ENCODE measurements at places on chromosomes 7 and 10. TPM values are rescaled to one million over a fixed set of nuclear protein-coding genes. Genes with fewer than 3 reads are reported as not detected.

- no peak for DNase-seq
Measured at GRCh38 chr10:77175631-77176222, 461.9 kb downstream of the KCNMA1 start.

DNA sequence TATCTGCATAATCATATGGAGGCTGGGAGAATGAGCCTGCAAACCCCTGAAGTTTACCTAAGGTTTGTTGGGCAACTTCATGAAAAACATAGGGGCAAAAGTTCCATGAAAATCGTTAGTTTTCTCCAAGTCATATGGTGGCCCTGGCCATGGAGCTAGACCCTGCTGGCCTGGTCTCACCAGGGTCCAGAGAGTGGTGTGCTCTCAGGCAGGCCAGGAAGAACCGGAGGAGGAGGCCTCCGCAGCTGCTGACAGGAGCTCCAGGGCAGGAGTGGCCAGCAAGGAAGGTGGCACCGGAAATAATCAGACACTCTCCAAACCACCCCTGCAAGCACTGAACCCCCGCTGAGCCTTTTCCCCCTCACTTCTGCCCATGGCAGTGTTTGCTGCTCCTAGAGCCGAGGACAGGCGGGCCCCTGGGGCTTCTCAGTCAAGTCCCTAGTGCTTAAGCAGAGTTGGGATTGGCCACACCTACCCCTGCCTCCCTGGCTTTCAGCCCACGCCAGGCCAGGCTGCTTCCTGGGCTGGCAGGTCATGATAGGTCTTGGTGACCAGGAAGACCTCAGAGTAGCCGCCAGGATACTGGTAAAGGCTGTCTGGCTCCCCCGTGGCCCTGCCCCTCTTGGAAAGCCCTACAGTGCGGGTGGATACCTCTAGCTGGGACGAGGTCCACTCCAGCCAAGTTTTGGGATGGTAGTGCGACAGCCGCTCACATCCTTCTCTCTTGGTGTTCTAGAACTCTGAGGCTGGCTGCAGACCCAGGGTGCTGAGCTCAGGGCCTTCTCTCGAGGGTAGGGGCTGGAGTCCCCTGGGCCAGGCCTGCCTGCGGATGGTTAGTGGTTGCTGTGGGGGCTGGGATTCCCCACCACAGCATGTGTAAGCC lies 242.8 kb downstream of the MGMT start:
- no peak for DNase-seq

- DNase-seq: peak; percentile 12
Measured at GRCh38 chr7:88835147-88835728, 39.7 kb upstream of the TEX47 start.

DNA sequence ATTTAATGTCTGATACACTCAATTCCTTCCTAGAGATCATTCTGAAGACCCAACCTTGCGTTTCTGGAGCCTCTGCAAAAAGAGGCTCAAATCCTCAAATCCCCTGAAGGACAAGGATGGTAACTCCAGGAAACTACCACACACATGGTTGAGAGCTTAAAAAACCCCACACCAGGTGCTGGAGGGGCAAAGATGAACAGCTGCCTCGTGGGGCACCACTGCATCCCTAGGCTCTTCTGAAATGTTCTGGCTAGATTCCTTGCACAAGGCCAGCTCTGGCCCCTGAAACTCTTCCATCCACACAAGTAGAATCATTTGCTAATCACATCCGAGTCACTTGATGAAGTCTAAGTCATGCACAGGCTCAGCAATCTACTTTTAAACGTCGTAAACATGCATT lies 286.6 kb downstream of the ELMO1 start:
- DNase-seq: no peak

DNA sequence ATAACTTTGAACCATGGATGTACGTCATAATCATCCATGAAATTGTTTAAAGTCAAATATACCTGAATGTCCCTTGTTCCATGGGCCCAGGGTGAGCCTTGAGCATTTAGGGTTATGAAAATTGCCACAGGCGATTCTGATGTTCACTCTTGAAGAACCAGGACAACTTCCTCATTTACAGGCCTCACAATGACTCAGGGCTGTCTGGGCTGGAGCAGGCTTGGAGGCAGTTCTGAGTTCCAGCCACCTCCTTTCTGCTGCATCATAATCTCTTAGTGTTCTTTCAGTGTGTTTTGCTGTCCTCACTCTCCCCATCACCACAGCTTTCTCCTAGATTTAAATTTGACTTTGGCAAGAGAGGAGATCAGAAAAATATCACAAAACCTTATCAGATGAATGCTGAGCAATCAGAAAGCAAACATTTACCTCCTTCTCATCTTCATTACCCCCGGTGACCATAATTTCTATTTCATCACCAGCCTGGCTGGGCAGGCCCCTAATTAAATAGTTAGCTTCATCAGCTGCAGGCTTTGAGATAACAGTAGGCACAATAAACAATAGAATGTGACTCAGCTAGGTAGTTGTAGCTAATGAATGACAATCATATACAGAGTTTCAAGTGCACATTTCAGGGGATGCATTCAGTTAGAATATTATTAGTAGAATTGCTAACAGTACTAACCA lies 571.0 kb downstream of the SH2D4B start:
- no peak for DNase-seq

GRCh38 chr7:12287901-12288300 lies 76.8 kb downstream of the TMEM106B start:
- no peak for DNase-seq

- no peak for DNase-seq
Measured at GRCh38 chr10:103673606-103674005, 180.1 kb downstream of the NEURL1 start.

GRCh38 chr10:69600761-69601330 lies 27.6 kb upstream of the NEUROG3 start:
- DNase-seq: no peak

GRCh38 chr7:118218413-118219156 lies 5.9 kb upstream of the ANKRD7 start:
- DNase-seq: no peak

- DNase-seq: no peak
Measured at GRCh38 chr10:74206746-74207145, 55.7 kb downstream of the ADK start.

DNA sequence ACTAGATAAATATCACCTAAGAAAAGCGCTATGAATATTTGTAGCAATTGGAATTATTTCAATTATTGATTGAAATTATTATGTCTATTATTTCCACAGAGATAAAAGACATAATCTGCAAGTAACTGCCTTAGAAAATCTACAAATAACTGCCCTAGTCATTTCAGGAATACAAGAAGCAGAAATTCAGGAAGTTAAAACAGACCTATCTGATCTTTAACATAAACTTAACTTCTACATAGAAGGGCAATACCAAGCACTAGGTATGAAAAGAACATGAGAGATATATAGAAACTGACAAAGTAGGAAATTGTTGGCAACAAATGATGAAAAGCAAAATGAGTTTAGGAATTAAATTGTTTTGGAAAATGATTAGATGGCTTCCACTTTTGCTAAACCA lies 31.8 kb upstream of the AKR1B10 start:
- no peak for DNase-seq

DNA sequence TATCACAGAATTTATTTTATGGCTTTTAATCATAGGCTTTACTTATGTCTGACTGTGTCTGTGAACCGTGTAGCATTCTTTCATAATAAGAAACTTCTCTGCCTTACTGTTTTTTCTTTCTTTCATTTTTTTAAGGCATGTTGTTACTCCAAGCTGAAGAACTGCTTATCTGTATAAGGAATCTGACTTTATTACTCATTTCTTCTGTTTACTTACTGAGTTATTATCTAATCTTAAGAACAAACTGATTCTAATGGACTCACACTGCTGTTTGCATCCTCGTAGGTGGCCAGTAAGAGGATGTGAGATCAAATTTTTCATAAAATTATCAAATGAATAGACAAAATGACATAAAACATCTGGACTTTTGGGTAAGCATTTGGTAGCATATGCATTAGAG lies 54.7 kb upstream of the DNAJC1 start:
- no peak for DNase-seq

DNA sequence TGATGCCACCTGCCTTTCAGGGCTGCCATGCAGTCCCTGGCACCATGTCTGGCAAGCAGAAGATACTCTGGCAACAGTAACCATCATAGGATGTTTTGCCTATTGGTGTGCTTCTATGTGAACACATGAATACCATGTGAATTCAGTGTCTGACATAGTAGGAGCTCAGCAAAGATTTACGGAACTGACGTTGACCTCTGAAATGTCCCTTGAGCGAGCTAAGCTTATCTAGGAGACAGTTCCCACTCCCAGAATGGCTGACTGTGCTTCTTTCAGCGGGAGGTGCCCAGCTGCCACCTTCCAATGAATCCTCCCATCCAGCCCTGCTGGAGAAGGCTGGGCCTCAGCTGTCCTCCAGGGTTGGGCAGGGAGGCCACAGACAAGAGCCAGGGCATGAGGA lies 71.2 kb upstream of the LRRC18 start:
- DNase-seq: no peak

- DNase-seq: no peak
Measured at GRCh38 chr10:77493851-77494261, 143.8 kb downstream of the KCNMA1 start.

GRCh38 chr10:26737730-26738129 lies 40.2 kb downstream of the PDSS1 start:
- DNase-seq: no peak

DNA sequence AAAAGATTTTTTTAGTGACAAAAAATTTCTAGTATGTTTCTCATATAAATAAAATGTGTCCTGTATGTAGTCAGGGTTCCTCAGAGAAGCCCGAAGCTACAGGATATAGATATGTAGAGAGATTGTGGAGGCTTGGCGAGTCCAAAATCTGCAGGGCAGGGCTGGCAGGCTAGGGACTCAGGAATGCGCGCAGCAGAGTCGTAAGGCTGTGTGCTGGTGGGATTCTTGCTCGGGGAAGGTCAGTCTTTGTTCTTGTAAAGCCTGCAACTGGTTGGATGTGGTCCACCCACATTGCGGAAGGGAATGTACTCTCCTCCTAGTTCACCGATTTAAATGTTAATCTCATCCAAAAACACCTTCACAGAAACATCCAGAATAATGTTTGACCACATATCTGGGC lies 30.6 kb downstream of the LHPP start:
- DNase-seq: no peak

- peak; percentile 76 for DNase-seq
Measured at GRCh38 chr10:95445837-95446486, 115.2 kb downstream of the SORBS1 start.

DNA sequence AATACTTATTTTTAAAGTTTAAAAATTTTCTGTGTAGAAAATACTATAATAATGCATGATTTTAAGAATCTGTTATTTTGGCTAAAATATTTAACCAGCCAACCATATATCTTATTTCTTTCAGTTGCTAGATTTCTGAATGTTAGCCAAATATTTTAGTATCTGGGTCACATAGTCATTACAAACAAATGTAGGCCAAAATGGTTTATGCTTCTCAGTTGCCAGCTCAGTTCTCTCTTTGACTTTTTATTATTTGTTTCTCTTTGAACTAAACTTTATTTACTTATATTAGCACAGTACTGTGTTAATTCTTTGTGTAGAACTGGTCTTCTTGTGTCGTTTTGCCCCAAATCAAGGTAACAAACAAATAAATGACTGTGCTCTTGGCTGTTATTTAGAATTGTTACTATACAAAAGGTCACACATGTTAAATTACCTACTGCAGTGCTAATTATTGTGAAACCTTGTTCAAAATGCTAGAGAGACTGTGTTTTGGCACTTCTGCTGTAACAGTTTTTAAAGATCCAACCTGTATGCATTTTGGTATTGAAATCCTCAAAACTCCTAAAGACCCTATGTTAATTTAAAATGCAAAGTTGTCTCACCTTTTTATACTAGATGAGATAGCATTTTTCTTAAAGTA lies 39.8 kb downstream of the ZEB1 start:
- no peak for DNase-seq

- DNase-seq: no peak
Measured at GRCh38 chr7:117612637-117613036, 132.8 kb downstream of the CFTR start.

- DNase-seq: no peak
Measured at GRCh38 chr7:70752794-70753241, 379.1 kb upstream of the GALNT17 start.

- no peak for DNase-seq
Measured at GRCh38 chr7:95330961-95331337, 6.6 kb upstream of the PON1 start.

GRCh38 chr7:70556761-70557160 lies 575.2 kb upstream of the GALNT17 start:
- no peak for DNase-seq

DNA sequence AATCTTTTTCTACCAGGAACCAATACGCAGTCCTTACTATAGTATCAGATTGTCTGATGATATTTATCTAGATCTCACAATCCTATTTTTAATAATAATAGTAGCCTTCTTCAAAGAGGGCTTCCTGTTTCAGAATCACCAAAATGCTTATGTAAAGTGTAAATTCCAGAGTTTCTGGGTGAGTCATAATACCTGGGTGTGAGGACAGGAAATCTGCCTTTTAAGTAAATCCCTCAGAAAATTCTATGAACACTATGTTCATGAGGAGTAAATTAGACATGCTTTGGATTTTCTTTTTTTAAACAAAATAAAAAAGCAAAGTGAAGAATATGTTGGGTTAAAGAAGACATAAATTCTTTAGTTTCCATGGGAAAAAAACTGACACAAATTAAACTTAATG lies 20.5 kb downstream of the DKK1 start:
- DNase-seq: peak; percentile 61

- DNase-seq: no peak
Measured at GRCh38 chr10:99497343-99498025, 35.3 kb upstream of the NKX2-3 start.

DNA sequence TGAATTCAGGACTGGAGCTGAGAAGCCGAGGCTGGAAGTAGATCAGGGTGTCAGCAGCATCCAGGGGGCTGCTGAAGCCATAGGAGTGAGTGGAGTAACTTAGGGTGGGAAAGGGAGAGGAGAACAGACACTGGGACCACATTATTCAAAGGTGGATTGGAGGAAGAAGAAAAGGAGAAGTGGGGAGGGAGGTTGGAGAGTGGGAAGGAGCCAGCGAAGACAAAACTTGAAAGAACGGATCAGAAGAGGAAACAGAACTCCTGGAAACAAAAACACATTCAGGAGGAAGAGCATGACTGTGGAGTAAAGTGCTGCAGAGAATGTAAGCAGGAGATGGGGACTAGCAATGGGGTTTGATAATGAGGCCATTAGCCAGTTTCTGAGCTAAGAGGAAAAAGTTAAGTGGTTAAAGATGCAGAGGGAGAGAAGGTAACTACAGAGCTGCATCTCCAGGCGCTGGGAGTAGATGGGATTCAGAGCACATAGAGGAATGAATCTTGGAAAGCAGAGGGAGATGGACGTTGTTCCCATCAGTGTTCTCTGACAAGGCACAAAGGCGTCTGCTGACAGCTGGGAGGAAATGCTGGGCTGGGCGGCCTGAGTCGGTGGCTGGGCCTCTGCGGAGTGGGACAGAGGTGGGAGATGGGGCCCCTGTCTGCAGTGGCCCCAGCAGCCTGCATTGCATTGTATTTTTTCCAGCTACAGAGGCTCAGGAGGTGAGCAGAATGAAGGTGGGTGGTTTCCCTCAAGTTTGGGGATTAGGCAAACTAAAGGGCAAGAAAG lies 63.1 kb upstream of the LEP start:
- DNase-seq: no peak

TMEM176B gene
- total RNA-seq: not detected

FBXL13 gene
- total RNA-seq: 0.39 TPM

NEUROD6 gene
- not detected for total RNA-seq

CALCR gene
- not detected for total RNA-seq

TMEM130 gene
- total RNA-seq: not detected

HECW1 gene
- not detected for total RNA-seq

CEP55 gene
- 37.1 TPM for total RNA-seq

SPDYE3 gene
- not detected for total RNA-seq

C10orf143 gene
- 0.26 TPM for total RNA-seq

TRIL gene
- 29.6 TPM for total RNA-seq

ENO4 gene
- total RNA-seq: not detected

ASB10 gene
- total RNA-seq: not detected
